ENCODE measurements at places on chromosomes 5 and 9.

- no peak for DNase-seq
Observed at GRCh38 chr9:115445655-115446054, 327.7 kb upstream of the TNC start.

DNA sequence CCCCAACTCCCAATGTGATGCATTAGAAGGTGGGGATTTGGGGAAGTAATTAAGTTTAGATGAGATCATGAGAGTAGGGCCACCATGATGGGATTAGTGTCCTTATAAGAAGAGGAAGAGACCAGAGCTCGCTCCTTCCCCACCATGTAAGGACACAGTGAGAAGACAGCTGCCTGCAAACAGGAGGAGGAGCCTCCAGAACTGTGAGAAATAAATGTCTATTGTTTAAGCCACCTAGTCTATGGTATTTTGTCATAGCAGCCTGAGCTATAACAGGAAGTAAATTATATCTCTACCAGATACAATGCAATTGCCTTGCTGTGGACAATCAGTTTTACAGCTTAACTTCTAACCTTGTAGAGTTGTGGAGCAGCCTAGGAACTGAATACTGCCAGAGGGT is 58.0 kb downstream of the ANKRD33B start:
- peak; percentile 80 for DNase-seq

GRCh38 chr5:99030906-99031440 is 102.2 kb upstream of the CHD1 start:
- DNase-seq, result peak; percentile 84

DNA sequence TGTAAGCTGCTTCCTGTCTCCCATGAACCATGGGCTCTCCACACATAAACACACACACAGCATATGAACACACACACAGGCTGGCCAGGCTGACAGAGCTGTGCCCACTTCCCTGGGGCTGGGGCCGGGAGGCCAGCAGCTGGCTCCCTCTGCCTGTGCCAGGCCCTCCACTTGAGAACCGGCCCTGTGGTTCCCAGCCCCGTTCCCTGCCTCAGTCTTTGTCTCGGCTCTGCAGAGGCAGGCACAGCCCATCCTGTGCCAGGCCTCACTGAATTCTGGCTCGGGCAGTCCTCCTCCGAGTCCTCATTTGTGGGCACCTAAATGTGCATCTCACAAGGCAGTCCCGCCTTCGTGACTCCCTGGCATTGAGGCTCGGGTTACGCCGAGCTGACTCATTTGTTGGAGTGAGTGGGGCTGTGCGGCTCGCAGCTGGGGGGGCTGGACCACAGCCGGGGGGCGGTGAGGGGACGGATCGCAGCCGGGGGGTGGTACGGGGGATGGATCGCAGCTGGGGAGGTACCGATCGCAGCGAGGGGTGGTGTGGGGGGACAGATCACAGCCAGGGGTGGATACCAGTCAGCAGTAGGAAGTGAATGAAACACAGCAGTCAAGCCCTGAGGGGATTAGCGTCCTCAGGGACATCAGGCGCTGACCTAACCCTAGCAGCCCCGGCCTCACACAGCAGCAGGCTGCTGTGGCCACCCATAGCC is 72.3 kb downstream of the PSMB7 start:
- no peak for DNase-seq

DNA sequence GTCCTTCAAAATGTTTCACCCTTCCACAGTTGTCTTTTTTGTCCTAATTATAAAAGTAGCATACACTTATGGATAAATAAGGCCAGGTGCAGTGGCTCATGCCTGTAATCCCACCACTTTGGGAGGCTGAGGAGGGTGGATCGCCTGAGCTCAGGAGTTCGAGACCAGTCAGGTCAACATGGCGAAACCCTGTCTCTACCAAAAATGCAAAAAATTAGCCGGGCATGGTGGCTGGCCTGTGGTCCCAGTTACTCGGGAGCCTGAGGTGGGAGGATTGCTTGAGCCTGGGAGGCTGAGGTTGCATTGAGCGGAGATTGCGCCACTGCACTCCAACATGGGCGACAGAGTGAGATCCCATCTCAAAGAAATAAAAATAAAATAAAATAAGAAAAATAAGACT is 1.6 kb downstream of the C5orf52 start:
- no peak for DNase-seq

GRCh38 chr5:160036243-160036642 is 27.3 kb downstream of the TTC1 start:
- DNase-seq, result no peak

GRCh38 chr9:78909566-78909965 is 612.6 kb downstream of the PSAT1 start:
- DNase-seq, result no peak

GRCh38 chr9:6641961-6642360 is 3.6 kb downstream of the GLDC start:
- DNase-seq, result no peak

DNA sequence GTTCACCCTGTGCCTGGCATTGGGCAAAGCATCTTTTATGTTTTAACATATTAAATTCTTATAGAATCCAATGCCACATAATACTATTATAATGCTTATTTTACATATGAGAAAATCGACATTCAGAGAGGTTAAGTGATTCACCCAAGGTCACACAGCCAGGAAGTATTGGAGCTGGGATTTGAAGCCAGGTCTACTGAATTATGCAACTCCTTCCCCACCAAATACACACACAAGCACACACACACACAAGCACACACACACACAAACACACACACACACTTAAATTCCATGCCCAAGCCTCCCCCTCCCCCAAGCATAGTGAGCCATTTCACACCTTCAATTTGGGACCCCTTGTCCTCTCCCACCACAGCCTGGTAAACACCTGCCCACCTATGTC is 37.4 kb downstream of the UBE2QL1 start:
- DNase-seq, result no peak

GRCh38 chr5:41032973-41033372 is 38.2 kb downstream of the MROH2B start:
- no peak for DNase-seq

- DNase-seq, result no peak
Observed at GRCh38 chr9:112601636-112602035, 115.0 kb downstream of the KIAA1958 start.

GRCh38 chr9:114086009-114086408 is 7.9 kb upstream of the AMBP start:
- no peak for DNase-seq

- DNase-seq, result no peak
Observed at GRCh38 chr5:52334367-52334766, 453.3 kb upstream of the ITGA1 start.

- DNase-seq, result no peak
Observed at GRCh38 chr5:172156541-172156994, 31.5 kb downstream of the STK10 start.

DNA sequence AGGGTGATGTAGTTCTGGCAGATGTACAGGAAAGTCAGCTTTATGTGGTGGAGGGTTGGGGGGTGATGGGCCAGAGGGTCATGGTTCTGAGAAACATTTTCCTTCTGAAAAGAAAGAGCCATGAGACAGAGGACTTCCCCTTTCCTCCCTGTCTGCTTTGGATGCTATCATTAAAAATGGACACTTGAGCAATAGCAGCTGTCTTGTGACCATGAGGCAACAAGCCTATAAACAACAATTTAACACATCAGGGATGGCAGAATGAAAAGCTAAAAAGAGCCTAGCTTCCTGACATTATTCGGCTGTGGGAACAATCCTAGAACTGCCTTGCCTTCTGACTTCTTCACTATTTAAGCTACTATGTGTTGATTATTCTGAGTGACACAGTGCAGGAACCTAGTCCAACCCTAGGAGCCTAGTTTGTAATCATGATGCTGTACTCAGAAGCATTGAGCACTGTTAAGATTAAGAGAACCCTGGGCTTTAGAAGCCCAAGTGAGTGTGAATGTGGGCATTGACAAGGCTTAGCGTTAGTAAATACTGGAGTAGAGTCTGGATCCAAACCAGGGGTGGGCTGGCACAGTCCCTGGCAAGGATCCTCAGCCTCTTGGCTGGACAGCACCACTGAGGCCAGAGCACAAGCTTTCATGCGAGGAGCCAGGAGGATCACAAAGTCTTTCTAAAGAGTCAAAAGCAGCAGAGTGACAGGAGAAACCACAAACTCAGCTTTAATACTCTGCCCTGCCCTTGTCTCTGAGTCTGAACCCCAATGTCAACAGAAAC is 178.5 kb upstream of the EGFLAM start:
- peak; percentile 61 for DNase-seq

- DNase-seq, result no peak
Observed at GRCh38 chr9:116365056-116365471, 211.5 kb downstream of the PAPPA start.

GRCh38 chr9:136854842-136855460 is 2.8 kb downstream of the MAMDC4 start:
- DNase-seq, result no peak

- DNase-seq, result no peak
Observed at GRCh38 chr5:51172903-51173626, 210.2 kb upstream of the ISL1 start.

- no peak for DNase-seq
Observed at GRCh38 chr9:128625391-128626146, 31.1 kb downstream of the DYNC2I2 start.

DNA sequence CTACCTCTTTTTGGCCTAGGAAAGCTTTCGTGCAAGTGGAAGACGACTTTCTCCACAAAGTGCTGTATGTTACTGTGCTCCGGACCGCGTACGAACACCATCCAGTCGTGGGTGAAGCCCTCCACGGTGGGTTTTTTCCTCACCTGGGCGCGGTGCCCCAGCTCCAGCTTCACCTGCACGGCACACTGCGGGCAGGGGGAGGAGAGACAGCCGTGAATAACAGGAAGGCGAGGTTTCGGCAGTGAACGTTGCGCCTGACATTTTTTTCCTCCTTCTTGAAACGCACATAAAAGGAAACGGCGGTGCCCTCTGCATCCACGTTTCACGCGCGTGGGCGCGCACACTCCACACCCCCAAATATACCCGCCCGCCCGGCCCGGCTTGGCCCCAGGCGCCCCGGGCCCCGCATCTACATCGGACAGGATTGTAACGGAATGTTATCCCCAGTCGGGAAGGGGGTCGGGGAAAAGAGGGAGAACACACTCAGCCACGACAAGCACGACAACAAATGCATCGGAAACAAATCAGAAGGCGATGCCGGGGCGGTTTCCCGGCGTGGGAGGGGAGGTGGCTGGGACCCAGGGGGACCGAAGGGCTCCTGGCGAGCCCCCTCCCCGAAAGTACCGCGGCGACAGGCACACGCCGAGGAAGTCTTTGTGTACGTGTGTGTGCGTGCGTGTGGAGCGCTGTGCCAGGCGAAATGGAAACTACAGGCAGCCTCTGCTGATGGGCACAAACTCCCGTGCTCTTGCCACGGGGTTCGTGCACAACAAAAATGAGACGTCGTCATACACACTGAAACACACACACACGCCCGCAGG is 1.4 kb downstream of the MLLT3 start:
- DNase-seq, result peak; percentile 33

DNA sequence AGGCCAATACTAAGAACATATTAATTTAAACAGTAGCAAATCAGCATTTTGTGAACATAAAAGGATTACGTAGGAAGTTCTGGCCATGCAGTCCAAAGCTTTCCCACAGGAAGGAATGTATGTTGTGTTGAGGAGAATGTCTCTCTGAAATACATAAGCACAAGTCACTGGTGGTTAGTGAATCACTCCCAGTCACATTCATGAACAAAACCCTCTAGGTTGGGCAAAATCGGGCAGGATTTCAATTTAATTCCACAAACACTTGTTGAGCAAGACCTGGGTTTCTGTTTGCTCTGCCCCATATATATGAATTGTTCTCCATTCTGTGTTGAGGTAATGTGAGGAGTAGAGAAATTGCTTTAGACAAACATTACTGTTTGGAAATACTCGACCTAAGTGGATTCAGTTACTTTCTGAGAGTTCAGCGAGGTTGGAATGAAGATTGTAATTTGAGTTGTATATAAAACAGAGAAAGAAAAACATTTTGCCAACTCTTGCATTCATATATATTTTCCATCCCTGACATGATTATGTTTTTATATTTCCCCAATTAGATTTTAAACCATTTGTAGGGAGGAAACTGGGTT is 127.6 kb upstream of the RPS23 start:
- DNase-seq, result peak; percentile 69

DNA sequence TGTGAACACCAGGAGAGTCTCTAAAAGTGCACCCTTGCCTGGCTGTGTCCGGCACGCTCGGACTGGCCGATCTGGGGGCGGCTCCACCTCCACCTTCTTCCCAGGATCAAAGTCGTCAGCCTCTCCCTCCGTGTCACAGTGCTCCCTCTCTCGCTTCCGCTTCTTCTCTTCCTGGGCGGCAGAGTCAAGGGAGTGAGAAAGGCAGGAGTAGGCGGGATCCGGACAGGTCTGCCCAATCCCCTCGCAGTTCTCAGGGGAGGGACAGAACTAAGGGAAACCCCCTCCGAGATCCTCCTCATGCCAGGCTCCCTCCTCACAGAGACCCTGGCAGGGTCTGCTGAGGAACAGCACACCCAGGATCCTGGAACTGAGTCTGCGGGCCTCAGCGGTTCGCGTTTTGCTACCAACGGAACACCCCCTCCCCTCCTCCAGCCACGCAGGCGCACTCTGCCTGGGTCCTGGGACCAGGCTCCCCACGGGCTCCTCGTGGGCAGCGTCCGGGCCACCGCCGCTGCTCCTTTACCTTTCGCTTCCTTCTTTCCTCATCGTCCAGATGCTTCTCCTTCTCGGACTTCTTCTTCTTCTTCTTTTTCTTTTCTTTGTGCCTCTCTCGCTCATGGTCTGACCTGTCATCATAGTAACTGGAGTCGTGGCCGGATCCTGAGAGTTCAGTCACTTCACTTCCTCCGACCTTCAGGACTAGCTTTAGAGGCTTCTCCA is 1.3 kb downstream of the BRD9 start:
- peak; percentile 13 for DNase-seq

DNA sequence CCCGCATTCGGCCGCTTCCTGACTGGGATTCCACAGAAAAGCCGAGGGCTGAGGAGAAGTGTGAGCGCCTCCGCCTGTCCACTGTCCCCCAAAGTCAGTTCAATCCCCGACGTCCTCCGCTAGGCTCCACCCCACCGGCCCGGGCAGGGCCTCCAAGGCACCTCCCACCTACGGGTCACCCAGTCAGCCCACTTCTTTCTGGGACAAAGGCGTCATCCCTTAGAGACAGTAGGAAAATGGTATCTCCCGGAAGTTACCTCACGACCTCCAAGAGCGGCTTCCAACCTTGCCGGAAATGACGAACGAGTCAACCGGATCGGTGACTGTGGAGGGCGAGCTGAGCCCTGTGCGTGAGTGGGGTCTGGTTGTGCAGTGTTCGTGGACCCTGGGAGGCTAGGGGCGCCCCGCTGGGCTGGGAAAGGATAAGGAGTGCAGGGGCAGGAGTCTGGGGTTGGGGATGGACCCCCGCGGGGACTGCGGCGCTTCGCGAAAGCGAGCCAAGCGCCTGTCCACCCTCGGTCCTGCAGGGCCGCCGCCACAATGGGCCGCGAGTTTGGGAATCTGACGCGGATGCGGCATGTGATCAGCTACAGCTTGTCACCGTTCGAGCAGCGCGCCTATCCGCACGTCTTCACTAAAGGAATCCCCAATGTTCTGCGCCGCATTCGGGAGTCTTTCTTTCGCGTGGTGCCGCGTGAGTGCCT is at the start of the genes GDF9 and UQCRQ:
Gene GDF9, minus strand, starts transcription at position 128 of the 704 bp plus-strand sequence. CDS start 1,936 bp downstream, outside the sequence.
Gene UQCRQ, plus strand, starts transcription at position 301 of the 704 bp plus-strand sequence. Its CDS starts 240 bp downstream, at position 541.
- peak; percentile 99 for DNase-seq

- DNase-seq, result no peak
Observed at GRCh38 chr5:40333459-40334241, 346.1 kb upstream of the PTGER4 start.

GRCh38 chr9:113598451-113598850 is 134.9 kb downstream of the RGS3 start:
- no peak for DNase-seq
